ENCODE measurements at places on chromosomes 4 and X. TPM values are rescaled to one million over a fixed set of nuclear protein-coding genes. Genes with fewer than 3 reads are reported as not detected.

AMOT gene
- 11.0 TPM for total RNA-seq

EXOC1L gene
- total RNA-seq: not detected

FMR1NB gene
- total RNA-seq: not detected

MTMR8 gene
- 0.27 TPM for total RNA-seq
